ENCODE measurements at places on chromosomes 3 and 15. TPM values are rescaled to one million over a fixed set of nuclear protein-coding genes. Genes with fewer than 3 reads are reported as not detected.

DNA sequence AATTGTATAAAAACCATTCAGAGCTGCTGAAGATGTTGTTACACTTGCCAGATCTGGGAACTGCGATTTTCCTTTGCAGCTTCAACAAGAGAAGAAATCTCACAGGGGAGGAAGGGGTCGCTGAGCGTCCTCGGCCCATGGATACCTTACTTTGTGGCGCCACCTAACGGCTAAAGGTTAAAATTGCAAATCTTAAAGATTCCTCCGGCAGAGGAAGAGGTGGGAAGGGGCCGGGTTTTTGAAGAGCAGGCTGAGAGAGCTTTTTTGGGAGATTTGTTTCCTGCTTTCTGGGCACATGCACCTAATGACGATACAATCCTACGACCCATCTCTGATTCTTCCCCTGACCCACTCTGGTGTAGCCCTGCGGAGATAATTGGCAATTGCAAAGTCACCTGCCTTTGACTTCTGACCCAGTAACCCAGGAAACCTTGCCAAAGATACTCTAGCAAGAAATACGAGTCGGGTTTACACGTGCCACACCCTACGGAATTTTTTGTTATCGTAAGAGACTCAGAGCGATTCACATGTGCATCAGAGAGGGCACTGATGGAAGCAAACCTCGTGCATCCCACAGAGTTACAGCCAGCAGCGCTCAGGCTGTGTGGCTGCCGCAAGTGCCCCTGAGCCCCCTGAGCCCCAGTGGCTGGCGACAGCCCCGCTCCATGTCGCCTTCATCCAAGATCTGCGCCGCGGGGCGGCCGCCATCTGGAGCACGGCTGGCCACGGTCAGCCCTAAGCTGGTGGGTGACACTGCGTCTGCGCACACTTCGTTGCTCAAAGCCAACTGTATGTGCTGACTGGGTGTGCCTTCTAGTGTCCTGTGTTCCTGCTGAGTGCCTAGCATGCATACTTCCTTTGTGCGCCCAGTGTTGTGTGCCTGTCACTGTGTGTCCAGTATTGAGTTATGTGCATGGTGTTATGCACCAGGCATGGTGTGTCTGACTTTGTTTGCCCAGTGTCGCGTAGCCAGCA, 55.2 kb upstream of the CHRNA7 start:
- DNase-seq = no peak
- H3K27ac ChIP-seq = no peak overlapping the region
- H3K36me3 ChIP-seq = no peaks in the 10 kb centered on the region
- peaks cover 32% of the 10 kb centered on the region for H3K27me3 ChIP-seq
- H3K4me1 ChIP-seq = peaks cover 11% of the 10 kb centered on the region

DNA sequence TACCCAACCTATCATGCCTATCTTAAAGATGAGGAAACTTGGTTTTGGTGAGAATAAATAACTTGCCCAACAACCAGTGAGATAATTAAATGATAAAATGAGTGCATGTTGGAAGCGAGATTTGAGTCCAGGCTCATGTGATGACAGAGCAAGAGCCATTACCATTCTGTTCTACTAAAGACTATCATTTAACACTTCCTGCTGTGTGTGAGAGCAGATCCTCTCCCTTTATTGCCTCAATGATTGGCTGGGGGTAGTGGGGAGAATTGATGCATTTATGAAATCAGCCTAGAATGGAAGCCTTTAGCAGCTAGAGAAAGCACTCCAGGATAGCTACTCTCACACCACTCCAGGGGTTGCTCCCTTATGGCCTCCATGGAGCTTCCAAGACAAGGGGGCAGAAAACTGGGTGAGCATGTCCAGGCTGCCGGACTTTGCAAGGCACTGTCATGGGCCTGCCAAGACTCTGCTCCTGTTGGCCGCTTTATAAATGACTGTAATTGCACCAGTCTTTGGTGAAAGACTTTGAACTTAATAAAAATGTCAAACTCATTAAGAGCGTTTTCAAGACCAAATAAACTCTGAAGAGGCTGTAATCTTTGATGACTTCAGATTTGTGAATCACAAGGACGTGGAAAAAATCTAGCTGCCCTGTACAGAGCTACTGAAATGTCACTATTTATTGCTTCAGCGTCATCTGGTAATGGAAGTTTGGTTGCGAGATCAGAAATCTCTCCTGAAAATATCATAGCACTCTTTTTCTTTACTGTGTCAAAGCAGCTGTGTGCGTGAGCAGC, 209.1 kb upstream of the NR2E3 start:
- peaks cover 13% of the 10 kb centered on the region for H3K4me1 ChIP-seq
- peaks cover 8% of the 10 kb centered on the region for H3K36me3 ChIP-seq
- H3K27ac ChIP-seq = no peak overlapping the region

DNA sequence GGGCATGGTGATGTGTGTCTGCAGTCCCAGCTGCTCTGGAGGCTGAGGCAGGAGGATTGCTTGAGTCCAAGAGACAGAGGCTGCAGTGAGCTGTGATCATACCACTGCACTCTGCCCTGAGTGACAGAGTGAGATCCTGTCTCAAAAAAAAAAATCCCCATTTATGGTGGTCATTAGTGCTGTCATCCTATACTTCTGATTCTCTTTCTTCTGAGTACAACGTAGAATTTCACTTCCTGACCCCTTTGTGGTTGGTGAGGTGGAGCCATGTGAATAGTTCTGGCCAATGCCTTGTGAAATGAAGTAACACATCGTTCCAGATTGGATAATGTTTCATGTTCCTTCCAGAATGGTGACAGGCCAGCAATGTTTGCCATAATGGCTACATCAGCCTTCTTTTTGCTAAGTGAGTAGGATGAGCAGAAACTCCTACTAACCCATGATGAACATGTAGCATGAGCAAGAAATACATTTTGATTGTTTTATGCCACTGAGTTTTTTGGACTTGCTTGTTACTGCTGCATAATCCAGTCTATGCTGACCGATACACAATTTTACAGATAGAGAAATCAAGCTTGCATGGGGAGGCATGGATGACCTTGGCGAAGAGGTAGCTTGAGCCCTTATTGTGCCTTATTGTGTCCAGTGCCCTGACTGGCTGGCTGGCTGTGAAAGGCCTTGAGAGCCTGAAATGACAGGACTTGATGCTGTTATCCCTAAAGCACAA, 30.9 kb upstream of the TLE3 start:
- no peak for DNase-seq
- H3K4me1 ChIP-seq = peaks cover 5% of the 10 kb centered on the region
- no peak overlapping the region for H3K4me3 ChIP-seq

The KBTBD13 gene
- total RNA-seq = not detected

The PPM1L gene
- 8.5 TPM for total RNA-seq

All from chondrocyte (in vitro differentiated cells).